Esophagus muscularis mucosa (tissue), 4 donors: ENCODE measurements at places on chromosomes 11 and 22. TPM values are rescaled to one million over a fixed set of nuclear protein-coding genes. Genes with fewer than 3 reads are reported as not detected.

GRCh38 chr11:124950601-124951330 is 3.2 kb upstream of the CCDC15 start:
- H3K4me1 ChIP-seq: peaks cover 17% of the 10 kb centered on the region
- no peak overlapping the region for H3K27ac ChIP-seq
- no peak overlapping the region for H3K4me3 ChIP-seq
- H3K27me3 ChIP-seq: no peaks in the 10 kb centered on the region

GRCh38 chr11:46701078-46701654 is 335 bp downstream of the ZNF408 start:
- H3K4me1 ChIP-seq: peaks cover 54% of the 10 kb centered on the region
- peak overlapping the region; percentile 89 for H3K27ac ChIP-seq
- peaks cover 30% of the 10 kb centered on the region for H3K36me3 ChIP-seq
- no peak for DNase-seq
- H3K4me3 ChIP-seq: peak overlapping the region; percentile 81
- H3K27me3 ChIP-seq: no peaks in the 10 kb centered on the region

- H3K36me3 ChIP-seq: peaks cover 8% of the 10 kb centered on the region
- H3K27me3 ChIP-seq: no peaks in the 10 kb centered on the region
- H3K4me3 ChIP-seq: no peak overlapping the region
- H3K4me1 ChIP-seq: peaks cover 29% of the 10 kb centered on the region
Measured at GRCh38 chr11:11281626-11282025, 71.4 kb downstream of the CSNK2A3 start.

DNA sequence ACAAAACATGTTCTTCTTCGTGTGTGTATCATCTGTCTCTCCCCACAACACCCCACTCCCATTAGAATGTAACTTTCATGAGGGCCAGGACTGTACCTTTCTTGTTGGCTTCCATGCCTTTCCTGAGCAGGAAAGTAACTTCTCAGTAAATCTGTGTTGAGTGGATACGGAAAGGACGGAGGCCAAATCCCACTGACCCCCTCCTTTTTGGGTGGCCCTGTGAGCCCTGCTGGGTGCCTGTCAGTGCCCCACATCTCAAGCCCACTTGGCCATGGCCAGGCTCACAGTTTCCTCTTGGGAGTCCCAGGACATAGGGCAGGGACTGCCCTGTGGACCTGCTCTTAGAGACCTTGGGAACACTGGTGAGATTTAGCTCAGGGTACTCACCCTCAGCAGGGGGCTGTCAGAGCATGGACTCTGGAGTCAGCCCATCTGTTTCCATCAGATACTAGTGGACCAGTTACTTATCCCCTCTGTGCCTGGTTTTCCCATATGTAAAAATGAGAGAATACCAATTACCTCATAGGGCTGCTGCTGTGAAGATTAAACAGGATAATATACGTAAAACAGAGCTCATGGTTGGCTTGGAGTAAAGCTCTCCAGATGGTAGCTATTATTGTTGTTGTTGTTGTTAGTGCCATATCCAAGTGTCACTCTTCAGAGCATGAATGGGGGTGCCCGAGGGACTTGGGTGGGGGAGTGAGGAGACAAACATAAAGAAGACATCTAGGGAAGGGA is 1.0 kb upstream of the C11orf96 start:
- H3K27ac ChIP-seq: peak overlapping the region; percentile 92
- H3K36me3 ChIP-seq: no peaks in the 10 kb centered on the region
- no peak for DNase-seq
- H3K4me3 ChIP-seq: peak overlapping the region; percentile 63

The OR4D11 gene
- total RNA-seq: not detected

GRCh38 chr11:62400281-62400680 is 18.6 kb upstream of the SCGB1A1 start:
- H3K27ac ChIP-seq: peak overlapping the region; percentile 78
- peaks cover 85% of the 10 kb centered on the region for H3K4me1 ChIP-seq
- H3K27me3 ChIP-seq: no peaks in the 10 kb centered on the region
- H3K36me3 ChIP-seq: no peaks in the 10 kb centered on the region
- no peak overlapping the region for H3K4me3 ChIP-seq

The ALDH3B2 gene
- total RNA-seq: not detected

DNA sequence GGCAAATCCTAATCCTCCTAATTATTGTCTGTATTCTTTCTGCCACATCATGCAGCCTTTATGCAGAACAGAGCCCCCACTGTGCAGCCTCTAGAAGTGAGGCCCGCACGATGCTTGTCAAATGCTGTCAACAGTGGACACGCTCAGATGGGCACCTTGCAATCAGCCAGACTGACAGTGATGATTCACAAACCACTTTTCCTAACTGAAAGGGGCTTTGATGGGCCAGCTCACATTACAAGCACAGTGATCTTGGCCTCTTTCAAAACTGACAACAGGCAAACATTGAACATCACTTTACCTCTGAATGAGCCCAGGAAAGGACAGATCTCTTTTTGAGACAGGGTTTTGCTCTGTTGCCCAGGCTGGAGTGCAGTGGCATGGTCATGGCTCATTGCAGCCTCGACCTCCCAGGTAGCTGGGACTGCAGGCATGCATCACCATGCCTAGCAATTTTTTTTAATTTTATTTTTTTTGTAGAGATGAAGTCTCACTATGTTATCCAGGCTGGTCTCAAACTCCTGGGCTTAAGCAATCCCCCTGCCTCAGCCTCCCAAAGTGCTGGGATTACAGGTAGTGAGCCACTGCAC is 18.0 kb upstream of the E2F8 start:
- no peaks in the 10 kb centered on the region for H3K27me3 ChIP-seq
- H3K36me3 ChIP-seq: no peaks in the 10 kb centered on the region
- peak; percentile 34 for DNase-seq
- no peak overlapping the region for H3K4me3 ChIP-seq
- H3K4me1 ChIP-seq: no peaks in the 10 kb centered on the region

GRCh38 chr11:111416231-111416960 is 37.3 kb upstream of the POU2AF1 start:
- H3K4me1 ChIP-seq: peaks cover 39% of the 10 kb centered on the region
- H3K27me3 ChIP-seq: no peaks in the 10 kb centered on the region
- no peak overlapping the region for H3K4me3 ChIP-seq
- no peak for DNase-seq
- peak overlapping the region; percentile 77 for H3K27ac ChIP-seq
- H3K36me3 ChIP-seq: no peaks in the 10 kb centered on the region

DNA sequence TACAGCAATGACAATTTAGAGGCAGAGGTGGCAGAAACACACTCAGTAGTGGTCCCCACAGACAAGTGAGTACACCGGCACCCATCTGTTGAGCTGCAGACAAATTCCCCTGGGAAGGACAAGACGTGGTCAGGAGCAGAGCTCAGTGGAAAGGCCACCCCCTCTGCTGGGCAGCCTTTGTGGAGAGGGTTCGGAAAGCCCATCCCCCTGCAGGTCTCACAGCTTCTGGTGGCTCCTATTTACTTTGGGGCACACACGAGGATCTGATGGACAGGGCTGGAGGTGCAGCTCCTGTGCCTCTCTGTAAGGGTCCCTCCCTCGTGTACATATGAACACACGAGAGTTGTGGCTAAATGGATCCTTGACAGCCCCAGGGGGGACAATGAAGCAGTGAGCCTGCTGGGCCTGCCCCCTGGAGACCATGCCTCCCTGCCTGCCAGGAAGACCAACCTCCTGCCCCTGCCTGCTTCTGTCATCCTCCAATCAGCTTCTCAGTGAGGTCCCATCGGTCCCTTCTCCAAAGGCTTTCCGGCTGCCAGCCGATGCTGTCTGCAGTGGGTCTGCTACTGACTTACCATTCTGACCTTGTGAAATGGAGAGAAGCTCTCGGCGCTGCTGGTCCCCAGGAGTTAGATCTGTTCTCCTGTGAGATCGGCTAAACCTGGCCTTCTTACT is 161.5 kb downstream of the CACNA1I start:
- H3K36me3 ChIP-seq: no peaks in the 10 kb centered on the region
- H3K4me3 ChIP-seq: no peak overlapping the region
- no peaks in the 10 kb centered on the region for H3K27me3 ChIP-seq
- H3K4me1 ChIP-seq: no peaks in the 10 kb centered on the region

GRCh38 chr22:30667107-30667493 is 575 bp downstream of the DUSP18 start:
- DNase-seq: no peak
- no peaks in the 10 kb centered on the region for H3K27me3 ChIP-seq
- peaks cover 25% of the 10 kb centered on the region for H3K4me1 ChIP-seq
- peaks cover 26% of the 10 kb centered on the region for H3K36me3 ChIP-seq
- H3K27ac ChIP-seq: peak overlapping the region; percentile 61

DNA sequence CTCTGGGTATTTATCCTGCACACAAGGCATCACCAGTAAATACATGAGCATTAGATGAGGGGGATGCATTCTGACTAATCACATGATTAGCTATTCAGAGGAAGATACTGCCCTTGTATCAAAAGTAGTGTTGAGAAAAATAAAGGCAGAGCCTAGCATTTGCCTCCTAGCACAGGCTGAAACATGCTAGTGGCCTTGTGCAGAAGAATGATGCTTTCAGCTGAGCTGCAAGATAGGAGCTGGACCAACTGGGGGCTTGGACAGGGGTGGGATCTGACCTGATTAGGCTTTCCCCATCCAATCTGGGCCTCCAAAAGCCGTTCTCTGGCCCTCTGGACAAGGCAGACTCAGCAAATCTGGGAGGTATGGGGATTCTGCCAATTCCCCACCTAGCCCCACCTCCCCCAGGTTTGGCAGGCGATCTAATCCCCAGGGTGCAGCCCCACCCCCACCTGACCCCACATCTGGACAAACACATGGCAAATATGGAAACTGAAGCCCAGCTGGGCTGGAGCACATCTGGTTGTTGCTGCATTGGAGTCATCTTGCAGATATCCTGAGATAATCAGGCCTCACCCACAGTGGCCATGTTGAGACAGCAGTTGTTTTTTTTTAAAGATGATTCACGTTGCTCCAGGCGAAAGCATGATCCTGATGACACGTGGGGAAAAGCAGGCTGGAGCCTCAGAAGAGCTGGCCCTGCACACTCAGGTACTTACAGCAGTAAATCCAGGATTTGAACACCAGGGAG is 4.4 kb upstream of the MISFA start:
- H3K36me3 ChIP-seq: peaks cover 16% of the 10 kb centered on the region
- H3K27me3 ChIP-seq: no peaks in the 10 kb centered on the region
- no peak for DNase-seq
- H3K4me3 ChIP-seq: no peak overlapping the region
- H3K27ac ChIP-seq: no peak overlapping the region
- peaks cover 23% of the 10 kb centered on the region for H3K4me1 ChIP-seq

The RRAS2 gene
- 40.7 TPM for total RNA-seq

The KCNJ5 gene
- 0.83 TPM for total RNA-seq

The KRTAP5-2 gene
- total RNA-seq: not detected

- H3K27me3 ChIP-seq: no peaks in the 10 kb centered on the region
- no peaks in the 10 kb centered on the region for H3K4me1 ChIP-seq
- no peaks in the 10 kb centered on the region for H3K36me3 ChIP-seq
- no peak for DNase-seq
- no peak overlapping the region for H3K27ac ChIP-seq
- H3K4me3 ChIP-seq: no peak overlapping the region
Measured at GRCh38 chr11:130037058-130037457, 32.6 kb upstream of the APLP2 start.

The NXPE2 gene
- total RNA-seq: 0.42 TPM

The CADM1 gene
- 13.4 TPM for total RNA-seq

DNA sequence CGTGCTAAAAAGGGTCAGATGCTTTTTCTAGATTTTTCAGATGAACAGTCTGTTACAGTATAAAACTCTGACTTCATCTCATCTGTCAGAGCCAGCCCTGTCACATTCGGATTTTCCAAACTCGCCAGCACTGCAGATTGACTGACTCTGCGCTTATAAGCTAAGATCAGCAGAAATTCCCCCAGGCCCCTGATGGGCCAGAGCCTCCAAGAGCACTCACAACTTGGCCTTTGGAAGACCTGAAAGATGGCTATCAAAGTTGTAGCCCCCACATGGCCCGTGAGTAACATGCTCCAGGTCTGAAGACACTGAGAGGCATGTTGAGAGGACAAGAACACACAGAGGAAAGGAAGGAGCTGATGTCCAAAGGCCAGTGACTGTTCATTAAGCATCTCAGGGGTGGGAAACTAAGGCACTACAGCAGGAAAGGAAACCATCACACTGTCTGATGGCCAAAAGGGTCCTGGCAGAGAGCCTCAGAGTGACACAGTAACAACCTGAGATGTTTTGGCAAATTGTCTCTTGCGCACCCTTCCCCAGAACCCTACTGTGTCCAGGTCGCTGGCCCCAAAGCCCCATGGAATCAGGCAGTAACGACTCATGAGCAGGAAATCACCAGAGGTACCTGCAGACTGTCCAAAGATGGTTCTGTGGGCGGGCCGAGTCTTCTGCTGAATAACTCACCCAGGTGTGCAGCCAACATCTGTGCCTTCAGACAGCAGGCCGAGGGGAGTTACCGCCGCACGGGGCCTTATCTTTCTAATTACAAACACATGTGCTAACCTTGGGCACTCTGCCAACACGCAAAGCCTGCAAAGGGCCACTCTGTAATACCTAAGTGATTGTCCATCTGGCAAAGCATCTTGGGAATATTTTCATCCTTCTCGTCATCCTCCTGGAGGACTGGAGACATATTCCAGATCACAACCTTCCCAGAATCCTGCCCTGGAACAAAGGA is 23.6 kb downstream of the HIRA start:
- H3K27ac ChIP-seq: no peak overlapping the region
- H3K36me3 ChIP-seq: peaks cover 35% of the 10 kb centered on the region
- DNase-seq: no peak
- H3K4me1 ChIP-seq: peaks cover 29% of the 10 kb centered on the region
- no peaks in the 10 kb centered on the region for H3K27me3 ChIP-seq
